Renal cortex interstitium (tissue), 15 donors: ENCODE measurements at places on chromosomes 6 and 20.
A peak's percentile ranks its signal among the peaks of the same experiment; 100 is the strongest.

DNA sequence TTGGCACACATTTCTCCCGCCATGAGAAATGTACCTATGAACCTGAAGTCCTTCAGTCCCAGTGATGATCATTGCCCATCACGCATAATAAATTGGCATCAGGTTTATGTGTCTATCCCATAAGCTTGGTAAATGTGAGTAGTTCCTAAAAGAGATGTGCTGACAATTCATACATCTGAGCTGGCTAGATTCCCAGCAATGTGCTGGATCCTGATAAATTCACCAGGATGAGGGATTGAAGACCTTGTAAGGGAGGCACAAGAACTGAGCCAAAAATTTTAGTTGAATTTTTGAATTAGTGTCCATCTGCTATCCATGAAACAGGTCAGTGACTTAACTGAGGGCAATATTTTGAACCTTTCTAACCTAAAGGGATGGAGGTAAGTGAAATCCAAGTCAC lies 267.9 kb upstream of the CITED2 start:
- DNase-seq, result no peak

DNA sequence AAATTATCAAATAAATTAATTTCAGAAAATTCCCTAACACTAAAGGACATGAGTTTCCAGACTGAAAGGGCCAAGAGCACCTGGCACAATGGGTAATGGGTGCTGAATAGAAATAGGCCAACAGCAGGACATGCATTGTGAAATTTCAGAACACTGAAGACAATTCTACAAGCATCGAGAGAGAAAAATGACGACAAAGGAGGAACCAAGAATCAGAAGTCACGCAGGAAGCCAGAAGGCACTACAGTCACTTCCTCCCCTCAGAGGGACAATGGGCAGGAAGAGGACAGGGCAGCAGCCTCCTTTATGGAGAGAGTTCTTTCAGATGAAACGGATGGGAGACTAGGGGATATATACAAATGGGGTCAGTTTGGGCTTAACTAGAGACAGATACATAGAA lies 29.6 kb downstream of the PCNA start:
- no peak for DNase-seq

- peak; percentile 81 for DNase-seq
Observed at GRCh38 chr6:43673444-43674084, 14.0 kb downstream of the MRPS18A start.

DNA sequence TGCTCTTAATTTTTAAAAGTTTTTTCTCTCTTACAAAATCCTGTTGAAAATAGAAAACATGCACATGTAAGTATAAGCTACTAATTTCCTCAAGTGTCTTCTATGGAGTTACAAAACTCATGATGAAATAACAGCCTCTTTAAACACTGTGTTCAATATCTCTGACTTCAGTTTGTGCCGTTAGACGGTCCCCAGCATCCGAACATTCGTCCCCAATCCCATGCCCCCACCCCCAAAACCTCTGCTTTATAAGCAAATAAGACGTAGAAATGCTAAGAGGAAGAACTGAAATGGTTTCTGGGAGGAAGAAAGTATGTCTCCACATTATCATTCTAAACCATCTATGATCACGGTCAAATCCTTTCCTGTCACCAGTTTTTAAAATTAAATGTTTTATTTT lies 31.7 kb upstream of the MYB start:
- no peak for DNase-seq

DNA sequence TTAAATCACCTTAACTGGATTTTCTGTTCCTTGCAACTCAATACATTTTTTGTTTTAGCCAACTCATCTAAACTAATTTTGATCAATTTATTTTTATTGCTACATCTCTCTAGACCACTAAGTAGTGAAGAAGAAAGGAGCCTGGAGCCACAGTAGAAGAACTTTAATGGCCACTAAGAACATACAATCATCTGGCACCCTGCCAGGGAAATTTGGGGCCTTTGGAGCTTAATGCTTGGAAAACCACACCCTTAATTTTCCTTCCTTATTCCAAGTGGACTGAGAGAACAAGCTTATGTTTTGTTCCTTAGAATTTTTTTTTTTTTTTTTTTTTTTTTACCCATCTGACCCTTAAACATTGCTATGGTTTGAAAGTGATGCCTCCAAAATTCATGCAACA lies 12.0 kb upstream of the GMDS start:
- no peak for DNase-seq

- DNase-seq, result no peak
Observed at GRCh38 chr6:108557494-108558371, 3.0 kb upstream of the FOXO3 start.

DNA sequence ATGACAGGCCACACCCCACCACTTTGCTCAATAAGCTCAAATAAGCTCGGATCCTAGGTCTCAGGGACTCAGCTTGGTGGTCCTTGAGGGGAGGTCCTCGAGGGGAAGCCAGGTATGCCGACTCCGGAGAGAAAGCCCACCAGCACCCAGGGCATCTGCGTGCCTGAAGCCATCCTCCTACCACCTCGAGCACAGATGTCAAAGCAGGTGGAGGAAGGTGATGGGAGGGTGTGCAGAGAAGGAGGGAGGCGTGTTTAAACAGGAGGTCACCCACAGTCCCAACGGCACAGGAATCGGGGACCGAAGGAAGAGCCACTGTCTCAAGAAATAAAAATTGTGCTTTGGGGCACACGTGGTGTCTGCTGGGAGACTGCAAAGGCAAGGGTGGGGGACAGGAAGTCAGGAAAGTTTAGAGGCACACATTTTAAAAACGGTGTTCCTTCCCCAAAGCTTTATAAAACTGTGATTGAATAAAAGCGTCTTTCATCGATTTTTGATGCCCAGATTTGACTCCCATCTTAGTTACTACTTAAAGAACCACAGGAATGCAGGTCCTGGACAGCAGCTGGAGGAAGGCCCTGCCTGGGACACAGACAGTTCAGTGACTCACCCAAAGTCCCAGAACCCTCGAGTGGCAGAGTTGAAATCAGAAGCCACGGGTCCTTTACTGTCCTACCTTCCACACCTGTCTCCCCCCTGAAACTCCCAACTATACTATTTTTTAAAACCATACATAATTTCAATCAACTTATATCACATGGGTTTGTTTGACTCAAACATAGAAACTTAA lies 221.0 kb upstream of the PDE10A start:
- DNase-seq, result no peak
